Hair follicular keratinocyte (primary cell): ENCODE measurements at places on chromosomes 1 and 21. TPM values are rescaled to one million over a fixed set of nuclear protein-coding genes. Genes with fewer than 3 reads are reported as not detected.

SNX7 gene
- total RNA-seq, result 44.7 and 47.2 TPM in 2 replicates

CFHR2 gene
- not detected in 2 replicates for total RNA-seq

KCNH1 gene
- total RNA-seq, result not detected in 2 replicates

C1orf226 gene
- 0.08 and 0.34 TPM in 2 replicates for total RNA-seq

SLC44A5 gene
- total RNA-seq, result 1.3 and 2.0 TPM in 2 replicates

AMY2B gene
- total RNA-seq, result 0.34 and 0.86 TPM in 2 replicates

SERPINC1 gene
- not detected in 2 replicates for total RNA-seq
